ENCODE measurements at places on chromosomes 3 and 15.
A peak's percentile ranks its signal among the peaks of the same experiment; 100 is the strongest.

GRCh38 chr15:39502611-39503195 lies 78.2 kb upstream of the THBS1 start:
- DNase-seq, result no peak

DNA sequence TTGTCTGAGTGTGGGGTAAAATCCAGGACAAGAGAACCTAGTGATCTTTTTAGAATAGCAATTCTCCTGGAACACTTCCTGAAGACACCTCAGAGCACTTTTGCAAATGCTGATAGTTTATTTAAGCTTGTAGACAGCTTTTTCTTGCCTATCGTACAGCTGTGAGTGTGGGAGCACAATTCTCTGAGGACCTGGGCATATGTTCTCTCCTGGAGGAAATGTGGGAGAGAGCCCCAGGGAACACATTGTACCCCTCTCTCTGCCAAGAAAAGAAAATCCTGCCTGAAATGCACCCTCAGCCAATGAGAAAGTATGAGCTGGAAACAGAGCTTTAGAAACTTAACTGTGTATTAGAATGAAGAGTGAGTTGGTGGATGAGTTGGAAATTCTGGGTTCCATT lies 308.3 kb upstream of the SEMA6D start:
- peak; percentile 93 for DNase-seq

DNA sequence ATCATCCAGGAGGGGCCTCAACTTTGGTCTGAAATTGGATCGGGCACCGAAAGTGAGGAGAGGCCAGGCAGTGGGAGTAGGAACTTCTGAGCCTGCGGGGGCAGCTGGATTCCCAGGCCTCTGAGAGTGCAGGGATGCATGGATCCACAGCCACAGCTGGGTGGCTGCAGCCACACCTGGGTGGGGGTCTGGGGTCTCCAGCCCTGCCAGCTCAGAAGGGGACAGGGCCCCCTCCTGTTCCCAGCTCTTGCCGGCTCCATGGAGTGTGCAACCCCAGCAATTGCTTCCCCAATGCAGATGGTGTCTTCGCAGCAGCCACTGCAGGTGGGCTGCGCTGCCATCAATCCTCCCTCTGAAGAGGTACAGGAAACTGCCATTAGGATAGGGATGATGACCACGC lies 123.7 kb downstream of the BCHE start:
- DNase-seq, result no peak

DNA sequence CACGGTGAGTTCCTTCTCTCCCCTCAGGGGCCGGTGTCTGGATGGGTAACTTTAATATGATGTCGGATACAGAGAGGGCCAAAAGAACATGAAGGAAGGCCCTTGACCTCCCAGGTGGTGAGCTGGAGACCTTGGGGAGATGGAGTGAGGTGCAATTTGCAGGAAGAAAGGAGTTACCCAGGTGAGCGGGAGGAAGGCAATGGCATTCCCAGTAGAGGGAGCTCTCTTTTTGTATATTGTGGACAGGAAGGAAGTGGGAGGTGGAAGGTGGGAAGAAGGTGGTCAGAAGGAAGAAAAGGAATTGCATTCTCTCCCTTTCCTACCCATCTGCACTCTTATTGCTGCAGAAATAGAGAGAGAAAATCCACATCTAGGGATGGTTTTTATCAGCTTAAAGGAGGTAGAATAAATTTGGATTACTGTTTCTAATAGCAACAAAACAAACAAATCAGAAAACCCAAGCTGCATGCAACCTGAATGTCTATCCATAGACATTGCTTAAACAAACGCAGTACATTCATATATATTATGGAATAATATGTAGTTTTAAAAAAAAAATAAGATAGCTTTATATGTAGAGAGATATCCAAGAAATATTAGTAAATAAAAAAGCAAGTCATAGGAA lies 169.0 kb upstream of the TSC22D2 start:
- DNase-seq, result no peak

GRCh38 chr3:147483145-147483544 lies 74.0 kb downstream of the ZIC1 start:
- no peak for DNase-seq

- no peak for DNase-seq
Measured at GRCh38 chr3:45932112-45932511, 11.2 kb upstream of the CXCR6 start.

- DNase-seq, result no peak
Measured at GRCh38 chr3:78049521-78049920, 1009.6 kb downstream of the ROBO2 start.

DNA sequence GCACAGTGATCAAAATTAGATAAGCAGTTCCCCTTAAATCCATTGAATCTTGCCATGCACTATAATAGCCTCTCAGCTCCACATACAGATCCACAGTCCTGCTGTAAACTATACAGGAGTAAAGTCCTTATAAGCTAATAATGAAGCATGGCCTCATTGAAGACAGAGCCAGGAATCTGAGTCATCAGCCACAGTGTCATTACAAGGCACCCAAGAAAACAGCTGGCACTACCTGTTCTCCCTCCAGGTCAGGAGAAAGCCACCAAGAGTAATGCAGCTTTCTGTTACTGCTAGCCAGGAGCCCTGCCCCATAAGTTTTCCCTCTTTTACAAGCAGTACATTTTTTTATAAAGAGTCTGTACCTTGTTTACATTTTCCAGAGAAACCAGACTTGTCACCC lies 27.3 kb downstream of the WDR49 start:
- DNase-seq, result no peak

GRCh38 chr3:122680475-122681283 lies at the start of gene PARP14:
Gene PARP14, plus strand, starts transcription at chr3:122680839. Its CDS starts 45 bp downstream, at chr3:122680884.
- no peak for DNase-seq

DNA sequence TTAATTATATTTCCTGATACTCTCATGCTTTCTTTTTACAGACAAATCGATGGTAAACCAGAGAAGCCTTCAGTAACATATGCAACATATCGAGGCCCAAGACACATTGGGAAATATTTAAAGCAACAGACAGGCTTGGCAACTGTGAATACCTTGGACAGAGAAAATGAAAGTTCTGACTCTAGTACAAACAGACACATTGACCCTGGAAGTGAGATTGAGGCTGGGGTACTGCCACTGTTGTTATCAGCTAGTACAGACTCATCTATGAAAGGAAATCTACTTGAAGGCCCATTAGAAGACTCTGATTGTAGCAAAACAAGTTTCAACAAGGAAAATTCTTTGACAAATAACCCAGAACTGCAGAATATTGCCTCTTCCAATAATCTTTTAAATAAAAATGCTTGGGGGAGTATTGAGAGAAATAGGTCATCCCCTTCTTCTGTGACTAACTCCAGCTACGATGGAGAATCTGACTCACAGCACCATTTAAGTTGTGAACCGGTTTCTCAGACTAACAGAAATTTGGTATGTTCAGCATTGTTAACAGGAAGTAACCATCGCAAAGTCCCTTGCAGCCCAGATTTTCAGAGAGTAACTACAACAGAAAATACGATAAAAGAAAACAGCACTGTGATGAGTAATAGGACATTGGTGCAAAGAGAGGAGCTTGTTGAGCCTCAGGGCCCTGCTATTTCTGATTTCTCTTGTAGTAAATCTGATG lies 50.2 kb downstream of the CRYBG3 start:
- peak; percentile 84 for DNase-seq
